Lung microvascular endothelial cell (primary cell): ENCODE measurements at places on chromosomes 13 and 19. TPM values are rescaled to one million over a fixed set of nuclear protein-coding genes. Genes with fewer than 3 reads are reported as not detected.
A peak's percentile ranks its signal among the peaks of the same experiment; 100 is the strongest.

DNA sequence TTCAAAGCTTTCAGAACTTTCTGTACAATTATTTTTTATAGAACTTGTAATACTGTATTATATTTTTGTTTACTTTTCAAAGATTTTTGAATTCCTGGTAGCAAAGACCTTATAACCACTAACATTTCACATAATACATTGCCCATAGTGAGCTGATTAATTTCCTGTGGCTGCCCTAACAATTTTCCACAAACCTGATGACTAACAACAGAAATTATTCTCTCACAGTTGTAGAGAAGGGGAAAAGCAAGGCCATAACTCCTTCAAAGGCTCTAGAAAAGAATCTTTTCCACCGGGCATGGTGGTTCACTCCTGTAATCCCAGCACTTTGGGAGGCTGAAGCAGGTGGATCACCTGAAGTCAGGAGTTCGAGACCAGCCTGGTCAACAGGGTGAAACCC lies 19.1 kb downstream of the KLF12 start:
- peak; percentile 83 for DNase-seq

Gene ZNF491
- 0.65 and 1.4 TPM in 2 replicates for total RNA-seq

Gene CCDC194
- not detected in 2 replicates for total RNA-seq

DNA sequence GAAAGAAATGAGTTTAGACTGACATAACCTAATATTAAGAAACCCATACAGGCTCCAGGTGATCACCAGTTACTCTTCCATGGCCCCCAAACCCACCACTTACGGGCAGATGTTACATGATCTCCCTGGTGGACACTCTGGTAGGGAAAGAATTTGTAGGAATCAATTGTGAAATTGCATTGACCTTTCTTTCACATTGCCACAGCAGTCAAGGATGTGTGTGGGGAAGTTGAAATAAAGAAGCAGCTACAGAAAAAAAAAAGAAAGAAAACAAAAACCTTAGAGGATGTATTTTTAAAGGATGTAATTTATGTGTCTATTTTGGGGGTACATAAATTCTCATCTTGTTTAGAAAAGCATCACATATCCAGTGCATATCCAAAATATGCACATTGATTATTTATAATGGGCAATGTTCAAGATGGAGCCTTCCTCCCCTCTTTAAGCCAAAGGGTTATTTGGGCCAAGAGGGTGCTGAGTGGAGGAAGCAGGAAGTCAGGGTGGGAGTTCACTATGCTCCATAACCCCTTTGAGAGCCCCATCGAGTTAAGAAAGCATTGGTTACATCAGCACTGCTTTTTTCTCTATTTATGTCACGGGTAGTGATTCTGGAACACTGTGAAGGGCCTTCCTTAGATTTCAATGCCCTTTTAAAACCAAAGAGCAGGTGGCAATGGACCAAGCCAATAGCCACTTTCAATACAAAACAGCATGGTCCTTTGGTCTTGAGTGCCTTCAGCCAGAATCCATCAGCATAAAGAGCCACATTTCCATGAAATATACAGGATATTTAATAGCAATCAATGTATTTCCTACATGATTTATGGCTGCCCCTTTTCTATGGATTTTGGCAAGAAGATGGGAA lies 169.6 kb downstream of the LACC1 start:
- no peak for DNase-seq

- no peak for DNase-seq
Measured at GRCh38 chr19:42285541-42285941, 16.4 kb upstream of the PRR19 start.

DNA sequence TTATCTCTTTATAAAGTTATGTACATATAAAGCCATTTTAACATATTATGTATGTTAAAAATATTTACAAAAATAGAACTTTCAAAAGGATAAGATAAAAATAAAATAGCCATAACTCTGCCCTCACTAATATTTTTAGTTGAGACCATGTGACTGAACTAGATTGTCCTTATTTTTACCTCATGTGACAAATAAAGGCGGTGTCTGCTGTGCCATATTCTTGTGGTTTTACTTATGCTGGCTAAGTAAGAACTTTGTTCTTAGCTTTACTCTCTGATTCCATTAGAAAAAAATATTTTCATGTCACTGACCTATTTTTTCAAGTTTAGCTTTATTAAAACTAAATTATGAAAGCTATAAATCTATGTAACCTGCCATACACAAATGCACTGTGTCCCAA lies 135.6 kb upstream of the TSC22D1 start:
- no peak for DNase-seq

- no peak for DNase-seq
Measured at GRCh38 chr19:20470345-20471135, 95.0 kb downstream of the ZNF737 start.

DNA sequence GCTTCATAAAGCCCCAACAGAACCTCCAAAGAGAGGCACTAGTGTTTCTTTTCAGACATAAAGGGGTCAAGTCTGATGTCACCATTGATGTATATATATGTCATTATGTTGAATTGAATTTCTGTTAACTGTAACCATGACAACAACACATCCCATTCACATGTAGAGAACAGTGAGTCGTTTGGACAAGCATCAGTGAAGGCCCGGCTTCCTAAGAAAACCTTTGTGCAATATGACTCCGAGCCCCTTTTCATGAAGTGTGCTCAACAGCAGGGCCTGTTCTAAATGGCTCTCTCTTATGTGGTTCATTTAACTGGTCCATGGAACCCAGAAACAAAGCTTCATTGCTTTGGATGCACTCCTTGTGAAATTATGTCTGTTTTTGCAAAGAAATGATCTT lies 67.2 kb upstream of the UBL3 start:
- no peak for DNase-seq

Gene GNA15
- total RNA-seq: under 0.01 TPM in 1 of 2 replicates, not detected in the other

- no peak for DNase-seq
Measured at GRCh38 chr19:58044886-58045285, 11.1 kb downstream of the ZSCAN1 start.

Gene FAAP24
- total RNA-seq: 1.2 and 1.5 TPM in 2 replicates

- DNase-seq: peak; percentile 4
Measured at GRCh38 chr19:28705008-28705407, 507.9 kb downstream of the UQCRFS1 start.

DNA sequence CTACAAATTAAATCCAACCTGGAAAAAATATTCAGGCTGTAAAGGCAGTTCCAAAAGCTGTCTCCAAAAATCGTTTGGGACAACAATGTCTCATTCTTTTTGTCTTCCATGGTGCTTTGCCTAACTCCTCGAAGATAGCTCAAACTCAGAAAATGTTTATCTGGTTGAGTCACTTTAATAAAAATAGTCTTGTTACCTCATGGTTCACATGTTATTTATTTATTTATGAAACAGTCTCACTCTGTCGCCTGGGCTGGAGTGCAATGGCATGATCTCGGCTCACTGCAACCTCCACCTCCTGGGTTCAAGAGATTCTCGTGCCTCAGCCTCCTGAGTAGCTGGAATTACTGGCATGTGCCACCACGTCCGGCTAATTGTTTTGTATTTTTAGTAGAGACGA lies 4.9 kb upstream of the BRD4 start:
- DNase-seq: no peak

- no peak for DNase-seq
Measured at GRCh38 chr13:68028701-68029100, 798.6 kb upstream of the PCDH9 start.

- DNase-seq: no peak
Measured at GRCh38 chr13:47665043-47665442, 336.0 kb downstream of the SUCLA2 start.

Gene DCLK1
- total RNA-seq: 8.5 and 10.9 TPM in 2 replicates

GRCh38 chr13:101262306-101262705 lies 154.0 kb downstream of the NALCN start:
- DNase-seq: no peak

Gene FCGBP
- under 0.01 TPM in 2 replicates for total RNA-seq

Gene ELSPBP1
- total RNA-seq: not detected in 2 replicates

- DNase-seq: no peak
Measured at GRCh38 chr19:8085598-8086408, 33.2 kb downstream of the CCL25 start.

DNA sequence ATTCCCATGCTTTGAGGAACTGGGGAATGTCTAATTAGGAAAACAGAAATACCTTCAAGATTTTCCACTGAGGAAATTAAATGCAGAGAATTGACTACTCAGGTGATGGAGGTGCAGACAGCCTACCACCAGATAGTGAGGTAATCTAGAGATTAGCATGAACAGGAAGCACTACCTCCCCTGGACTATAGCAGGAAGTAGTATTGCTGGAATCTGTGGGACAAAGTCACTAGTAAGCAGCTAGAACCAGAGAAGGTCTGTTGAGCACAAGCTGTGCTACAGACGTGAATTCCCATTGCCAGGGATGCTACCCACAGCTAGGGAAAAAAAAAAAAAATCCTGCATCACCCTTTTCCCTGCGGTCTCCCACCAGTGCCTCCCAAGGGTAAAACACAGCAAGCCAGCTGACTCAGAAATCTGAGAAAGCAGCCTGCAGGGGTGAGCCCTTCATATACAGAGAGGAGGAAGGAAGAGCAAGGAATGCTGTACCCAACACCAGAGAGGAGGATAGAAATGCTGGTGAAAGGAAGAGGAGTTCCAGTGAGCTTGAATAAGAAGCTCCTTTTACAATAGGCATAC lies 10.2 kb downstream of the ENOX1 start:
- peak; percentile 5 for DNase-seq

Gene PSG6
- total RNA-seq: not detected in 2 replicates

Gene S1PR2
- total RNA-seq: 0.20 and 0.44 TPM in 2 replicates

- DNase-seq: no peak
Measured at GRCh38 chr19:1356508-1356865, 27.2 kb upstream of the NDUFS7 start.

Gene CLEC4G
- total RNA-seq: not detected in 2 replicates

- no peak for DNase-seq
Measured at GRCh38 chr13:24654741-24655140, 25.5 kb upstream of the ATP12A start.

Gene ZNF540
- 0.22 and 0.60 TPM in 2 replicates for total RNA-seq

Gene PLIN5
- 4.6 and 23.2 TPM in 2 replicates for total RNA-seq

- DNase-seq: no peak
Measured at GRCh38 chr13:40163066-40164000, 503.1 kb downstream of the FOXO1 start.

GRCh38 chr13:102960959-102961358 lies 105.3 kb downstream of the SLC10A2 start:
- DNase-seq: no peak
